ENCODE measurements at places on chromosomes 2 and 18.

- DNase-seq: peak; percentile 24
These were observed 104.4 kb upstream of the CDC42EP3 start for GRCh38 chr2:37775908-37776250.

DNA sequence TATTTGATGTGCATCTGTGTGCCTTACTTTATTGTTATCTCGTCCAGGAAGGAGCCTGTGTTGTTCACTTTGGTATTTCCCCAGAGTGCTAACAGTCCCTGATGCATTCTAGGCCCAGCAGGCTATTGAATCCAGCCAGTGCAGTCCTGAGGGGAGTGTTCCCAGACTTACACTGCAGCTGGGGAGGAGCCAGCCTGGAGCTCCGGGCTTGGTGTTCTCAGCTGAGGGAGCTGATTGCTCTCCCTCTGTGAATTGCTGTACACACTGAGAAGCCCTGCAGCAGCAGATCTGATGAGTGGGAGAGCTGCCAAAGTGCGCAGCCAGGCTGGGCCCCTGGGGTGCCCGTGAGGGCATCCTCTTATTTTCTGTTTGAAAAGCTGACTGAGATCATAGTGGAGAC, 159.2 kb downstream of the GALNT3 start:
- peak; percentile 92 for DNase-seq

DNA sequence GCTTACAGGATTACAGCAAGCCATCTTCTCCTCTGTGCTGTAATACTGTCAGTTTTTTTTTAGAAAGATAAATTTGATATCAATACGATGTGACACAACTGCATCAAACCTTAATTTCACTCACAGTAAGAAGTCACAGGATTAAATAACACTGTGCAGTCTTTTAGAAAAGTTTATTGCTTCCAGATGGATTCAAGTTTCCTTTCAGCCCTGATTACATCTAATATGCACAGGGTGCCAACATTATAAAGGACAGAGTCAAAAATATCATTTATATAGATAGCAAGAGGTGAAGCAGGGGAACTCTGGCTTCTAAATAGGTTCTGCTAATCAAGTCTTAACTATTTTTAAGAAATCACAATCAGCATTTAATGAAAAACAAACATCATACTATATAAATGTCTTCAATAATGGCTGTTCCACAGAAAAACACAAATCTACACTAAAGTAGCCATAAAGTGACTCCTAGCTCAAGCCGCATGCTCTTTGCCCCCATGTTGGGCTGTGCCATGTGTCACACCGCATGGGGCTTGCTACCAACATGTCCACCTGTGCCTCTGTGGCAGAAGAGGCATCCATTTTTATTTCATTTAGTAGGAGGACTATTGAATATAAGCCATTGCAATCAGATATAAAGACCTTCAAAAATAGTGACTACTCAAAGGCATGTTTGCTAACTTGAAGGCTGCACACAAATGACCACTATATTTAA, 35.0 kb downstream of the CERKL start:
- no peak for DNase-seq

- no peak for DNase-seq
These were observed 860 bp downstream of the CTNNA2 start for GRCh38 chr2:79513711-79514110.

DNA sequence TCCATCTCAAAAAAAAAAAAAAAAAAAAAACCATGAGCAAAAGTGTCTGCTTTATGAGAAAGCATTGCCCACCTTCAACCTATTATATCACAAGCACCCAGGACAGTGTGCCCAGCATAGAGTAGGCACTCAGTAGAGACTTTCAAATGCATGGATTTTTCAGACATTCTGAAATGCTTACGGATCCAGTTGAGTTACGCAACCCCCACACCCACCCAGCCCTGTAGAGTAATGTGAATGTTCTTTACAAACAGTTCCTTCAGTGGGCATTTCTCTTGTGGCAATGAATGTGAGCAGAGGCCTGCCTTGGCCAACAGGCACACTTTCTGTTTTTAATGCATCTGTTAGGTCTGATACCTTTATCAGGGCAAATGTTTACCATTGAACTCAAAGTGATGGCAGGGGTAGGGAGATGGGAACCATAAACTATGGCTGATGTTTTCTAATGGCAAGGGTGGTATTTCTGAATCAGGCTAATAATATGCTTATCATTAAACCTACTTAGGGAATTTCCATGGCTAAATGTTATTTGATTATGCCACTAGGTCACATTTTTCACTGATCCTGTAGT, 65.0 kb upstream of the RPL31 start:
- no peak for DNase-seq

DNA sequence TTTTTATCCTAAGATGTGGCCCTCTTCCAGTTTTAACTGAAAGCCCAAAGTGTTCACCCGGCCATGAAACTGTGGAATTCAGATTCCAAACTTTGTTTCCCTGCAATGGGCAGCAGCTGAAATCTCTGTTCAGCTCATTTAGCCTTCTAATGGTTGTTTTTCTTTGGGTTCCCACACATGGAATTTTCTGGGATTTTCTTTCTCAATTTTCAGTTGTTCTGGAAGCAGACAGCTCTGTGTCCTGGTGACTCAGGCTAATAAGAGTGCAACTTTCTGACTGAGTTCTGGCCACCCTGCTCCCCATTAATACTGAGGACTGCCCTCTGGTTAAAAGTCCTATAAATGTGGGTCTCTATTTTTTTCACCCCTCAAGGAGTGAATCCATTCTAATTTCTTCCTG, 78.5 kb downstream of the PMS1 start:
- DNase-seq: no peak

GRCh38 chr2:19881221-19881907, 20.4 kb downstream of the TTC32 start:
- no peak for DNase-seq

GRCh38 chr2:215773728-215774127, 239.6 kb downstream of the MREG start:
- peak; percentile 93 for DNase-seq

- no peak for DNase-seq
These were observed 29.0 kb downstream of the LPIN1 start for GRCh38 chr2:11775384-11775783.

DNA sequence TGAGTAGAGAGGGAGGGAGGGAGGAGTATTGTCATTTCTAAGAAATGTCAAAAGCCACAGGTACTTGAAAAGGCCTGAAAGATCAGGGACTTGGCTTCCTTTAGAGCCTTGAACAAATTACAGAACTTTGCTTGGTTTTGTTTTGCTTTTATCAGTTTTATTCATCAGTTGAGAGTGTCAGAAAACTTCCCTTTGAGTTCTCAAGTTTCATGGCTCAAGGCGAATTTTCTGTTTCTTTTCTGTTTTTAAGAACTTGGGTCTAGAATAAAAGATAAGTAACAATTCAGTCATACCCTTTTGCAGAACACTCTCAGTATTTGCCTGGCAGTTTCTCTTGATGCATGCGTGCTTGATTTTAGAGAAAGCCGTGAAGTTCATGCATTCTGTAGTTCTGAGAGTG, 531.9 kb downstream of the PARD3B start:
- DNase-seq: no peak

DNA sequence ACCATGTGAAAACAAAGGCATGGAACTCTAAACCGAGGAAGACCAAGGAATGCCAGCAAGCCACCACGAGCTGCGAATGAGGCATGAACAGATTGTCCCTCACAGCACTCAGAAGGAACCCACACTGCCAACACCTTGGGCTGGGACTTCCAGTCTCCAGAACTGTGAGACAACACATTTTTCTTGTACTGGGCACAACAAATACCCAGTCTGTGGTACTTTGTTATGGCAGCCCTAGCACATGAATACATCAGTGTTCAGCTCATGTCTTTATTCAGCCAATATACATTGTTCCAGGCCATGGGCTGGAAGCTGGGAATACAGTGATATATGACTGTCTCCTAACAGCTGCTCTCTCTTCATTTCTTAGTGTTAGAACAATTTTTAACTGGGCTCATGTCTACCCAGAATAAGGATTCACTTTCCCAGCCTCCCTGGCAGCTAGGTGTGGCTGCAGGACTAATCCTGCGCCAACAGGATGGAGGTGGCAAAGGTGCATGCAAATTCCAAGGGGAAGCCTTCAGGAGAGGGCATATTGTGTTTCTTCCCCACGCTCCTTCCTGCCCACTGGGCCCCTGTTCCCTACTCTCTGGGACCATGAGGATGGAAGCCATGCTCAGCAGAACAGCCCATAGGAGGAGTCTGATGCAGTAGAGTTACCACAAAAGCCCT, 59.6 kb downstream of the STPG4 start:
- DNase-seq: no peak

DNA sequence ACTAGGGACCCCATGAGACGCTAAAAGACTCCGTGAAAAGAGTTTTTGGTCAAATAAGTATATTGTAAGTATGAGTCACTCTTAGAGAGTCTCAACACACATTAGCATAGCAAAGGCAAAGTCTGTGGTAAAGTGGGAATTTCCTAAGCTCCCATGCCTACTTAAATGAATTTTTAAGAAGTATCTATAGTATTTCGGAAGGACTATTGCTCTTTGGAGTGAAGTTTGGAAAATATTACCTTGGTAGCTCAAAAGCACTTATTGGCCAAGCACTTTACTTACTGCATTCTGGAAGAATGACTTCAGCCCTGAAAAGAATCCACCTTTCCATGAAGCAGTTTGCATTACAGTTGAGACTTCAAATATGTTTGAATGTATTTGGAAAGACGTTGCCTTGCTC, 57.1 kb downstream of the CAVIN2 start:
- DNase-seq: no peak

GRCh38 chr2:43488737-43489136, 107.1 kb downstream of the THADA start:
- no peak for DNase-seq

DNA sequence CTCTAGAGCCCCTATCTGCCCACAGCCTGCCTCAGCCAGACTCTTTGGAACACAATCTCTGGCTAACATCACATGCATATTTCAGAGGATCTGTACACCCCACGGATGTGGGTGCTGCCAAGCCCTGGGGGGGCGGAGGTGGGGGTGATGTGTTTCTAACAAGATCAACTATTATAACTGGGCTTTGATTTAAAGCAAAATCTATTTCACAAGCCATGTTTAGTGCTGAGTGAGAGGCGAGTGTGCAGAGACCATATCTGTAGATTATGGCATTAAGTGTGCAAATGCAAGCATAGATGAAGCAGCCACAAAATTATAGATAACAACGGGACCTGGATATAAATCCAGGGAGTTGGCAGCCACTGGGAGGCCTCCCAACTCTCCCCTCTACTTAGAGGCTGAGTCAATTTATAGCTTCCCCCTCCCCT, 135.8 kb upstream of the SMAD2 start:
- DNase-seq: no peak

GRCh38 chr2:235690809-235691450, 197.1 kb downstream of the AGAP1 start:
- DNase-seq: no peak

- no peak for DNase-seq
These were observed 127.2 kb downstream of the FAM161A start for GRCh38 chr2:61726456-61727209.

- no peak for DNase-seq
These were observed 117.7 kb downstream of the GREB1L start for GRCh38 chr18:21359746-21360145.

DNA sequence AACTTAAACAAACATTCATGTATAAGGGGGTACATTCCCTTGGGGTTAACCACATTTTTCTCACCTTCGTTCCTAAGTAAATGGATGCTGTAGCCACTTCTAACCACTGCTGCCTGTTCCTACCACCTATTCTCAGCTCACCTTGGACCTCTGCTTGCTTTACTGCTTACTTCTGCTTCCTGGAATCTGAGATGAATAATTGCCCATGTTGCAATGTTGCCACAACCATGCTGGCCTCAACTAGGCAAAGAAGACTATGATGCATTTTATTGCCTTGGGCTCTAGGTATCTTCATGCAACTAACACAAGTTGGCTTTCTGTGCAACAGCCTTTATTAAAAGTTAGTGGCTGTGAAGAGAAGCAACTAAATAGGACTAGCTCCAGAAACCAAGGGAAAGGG, 106.3 kb upstream of the TCF4 start:
- no peak for DNase-seq

DNA sequence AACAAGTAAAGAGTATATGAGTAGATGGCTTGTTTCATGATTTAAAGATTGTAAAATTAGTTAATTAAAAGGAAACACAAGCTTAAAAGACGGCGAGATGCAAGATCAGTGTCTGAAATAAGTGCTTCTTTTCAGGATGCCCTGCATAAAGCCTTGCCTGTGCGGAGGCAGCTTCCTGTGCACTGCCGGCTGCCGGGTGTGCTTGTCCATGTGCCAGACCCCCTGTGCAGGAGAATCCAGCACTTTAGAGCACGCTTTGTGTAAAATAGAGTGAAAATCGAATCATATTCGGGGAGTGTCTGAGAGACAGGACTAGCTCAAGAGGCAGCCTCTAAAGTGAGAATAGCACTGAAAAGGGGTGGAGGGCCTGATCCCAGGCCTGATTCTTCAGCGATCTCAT, 154.7 kb downstream of the CHST9 start:
- DNase-seq: no peak

GRCh38 chr2:217223222-217223930, 363.5 kb upstream of the TNP1 start:
- no peak for DNase-seq

DNA sequence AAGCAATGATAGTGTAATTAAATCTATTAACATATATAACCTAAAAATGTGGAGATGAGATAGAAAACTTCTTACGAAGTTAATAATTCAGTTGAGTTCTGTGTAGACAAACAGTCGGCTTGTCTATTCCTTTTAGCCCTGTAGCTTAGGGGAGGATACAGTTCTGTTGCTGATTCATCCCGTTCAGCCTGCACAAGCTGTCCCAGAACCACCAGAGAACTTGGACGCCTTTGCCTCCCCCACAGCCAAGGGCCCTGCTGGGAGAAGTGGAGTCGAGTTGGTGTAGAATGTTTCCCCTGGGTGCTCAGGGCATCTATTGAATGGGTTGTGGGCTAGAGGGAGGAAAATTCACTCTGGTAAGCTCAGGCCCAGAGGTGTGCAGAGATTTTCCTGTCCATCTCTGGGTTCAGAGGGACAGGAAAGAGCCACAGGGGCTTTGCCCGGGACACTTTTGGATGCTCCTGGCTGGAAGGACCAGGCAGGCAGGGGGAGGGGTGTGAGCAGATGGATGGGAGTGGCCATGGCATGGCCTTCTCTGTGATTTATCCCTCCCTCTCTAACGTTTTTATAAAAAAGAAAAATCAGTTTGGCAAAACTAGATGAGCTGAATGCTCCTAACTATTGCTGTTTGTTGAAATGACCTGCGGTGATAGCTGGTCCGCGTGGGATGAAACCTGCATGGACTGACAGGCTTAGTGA, 42.8 kb upstream of the GALR1 start:
- no peak for DNase-seq

- DNase-seq: no peak
These were observed 473.9 kb upstream of the SYT4 start for GRCh38 chr18:43751203-43751602.

GRCh38 chr2:165274698-165275097, 35.5 kb downstream of the SCN2A start:
- no peak for DNase-seq

Data from brain pericyte (primary cell).